ENCODE measurements at places on chromosomes 1 and 21.

DNA sequence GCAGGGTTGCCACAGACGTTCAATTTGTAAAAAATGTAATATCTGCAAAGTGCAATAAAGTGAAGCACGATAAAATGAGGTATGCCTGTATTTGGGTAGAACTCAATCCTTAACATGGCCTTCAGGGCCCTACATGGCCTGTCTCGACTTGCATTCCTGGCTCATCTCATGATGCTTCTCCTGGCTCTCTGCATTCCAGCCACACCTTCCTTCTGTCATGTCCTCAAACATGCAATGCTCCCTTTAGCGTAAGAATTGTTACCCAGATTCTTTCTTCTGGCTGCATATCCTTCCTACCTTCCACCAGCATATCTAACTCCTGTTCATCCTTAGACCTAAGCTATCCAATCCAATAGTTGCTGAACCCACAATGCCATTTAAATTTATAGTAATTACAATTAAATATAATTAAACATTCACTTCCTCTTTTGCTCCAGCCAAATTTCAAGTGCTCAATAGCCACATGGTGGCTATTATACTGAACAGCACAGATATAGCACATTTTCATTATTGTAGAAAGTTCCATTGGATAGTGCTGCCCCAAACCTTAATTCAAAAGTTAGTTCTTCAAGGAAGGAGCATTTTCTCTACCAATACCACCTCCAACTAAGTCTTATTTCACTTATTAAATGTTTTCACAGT, 32.6 kb downstream of the FGGY start:
- DNase-seq = no peak

DNA sequence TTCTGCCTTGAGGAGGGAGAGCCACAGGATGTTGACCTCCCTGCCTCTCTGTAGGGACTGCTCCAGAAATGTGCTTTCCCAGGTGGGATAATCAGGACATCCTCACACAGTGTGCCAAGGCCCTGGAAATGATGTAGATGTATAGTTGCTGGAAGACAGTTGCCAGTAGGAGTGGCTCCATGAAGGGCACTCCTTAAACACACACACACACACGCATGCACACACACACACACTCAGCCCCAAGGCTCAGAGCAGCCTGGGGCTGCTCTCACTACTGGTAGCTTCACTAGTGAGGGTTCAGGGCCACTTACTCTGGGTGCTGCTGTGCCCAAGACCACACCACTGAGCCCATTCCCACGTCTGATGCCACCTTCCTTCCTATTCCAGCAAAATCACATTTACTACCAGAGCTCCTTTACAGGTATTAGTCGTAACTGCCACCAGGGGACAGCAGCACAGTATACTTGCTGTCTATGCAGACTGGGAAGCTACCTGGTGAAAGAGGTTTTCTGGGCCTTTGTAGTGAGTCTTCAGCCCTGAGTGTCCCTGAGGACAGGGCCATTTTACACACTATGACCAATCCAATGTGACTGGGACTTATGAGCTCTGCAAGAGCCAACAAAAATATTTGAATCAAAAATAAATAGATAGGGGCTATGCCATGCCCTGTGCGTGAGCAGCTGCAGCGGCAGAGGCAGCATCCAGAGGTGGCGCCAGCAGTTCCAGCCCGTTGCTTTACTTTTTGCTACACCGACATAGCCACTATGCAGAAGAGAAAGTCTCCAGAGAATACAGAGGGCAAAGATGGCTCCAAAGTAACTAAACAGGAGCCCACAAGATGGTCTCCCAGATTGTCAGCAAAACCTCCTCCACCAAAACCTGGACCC, 15.0 kb downstream of the CRNN start:
- DNase-seq = no peak

DNA sequence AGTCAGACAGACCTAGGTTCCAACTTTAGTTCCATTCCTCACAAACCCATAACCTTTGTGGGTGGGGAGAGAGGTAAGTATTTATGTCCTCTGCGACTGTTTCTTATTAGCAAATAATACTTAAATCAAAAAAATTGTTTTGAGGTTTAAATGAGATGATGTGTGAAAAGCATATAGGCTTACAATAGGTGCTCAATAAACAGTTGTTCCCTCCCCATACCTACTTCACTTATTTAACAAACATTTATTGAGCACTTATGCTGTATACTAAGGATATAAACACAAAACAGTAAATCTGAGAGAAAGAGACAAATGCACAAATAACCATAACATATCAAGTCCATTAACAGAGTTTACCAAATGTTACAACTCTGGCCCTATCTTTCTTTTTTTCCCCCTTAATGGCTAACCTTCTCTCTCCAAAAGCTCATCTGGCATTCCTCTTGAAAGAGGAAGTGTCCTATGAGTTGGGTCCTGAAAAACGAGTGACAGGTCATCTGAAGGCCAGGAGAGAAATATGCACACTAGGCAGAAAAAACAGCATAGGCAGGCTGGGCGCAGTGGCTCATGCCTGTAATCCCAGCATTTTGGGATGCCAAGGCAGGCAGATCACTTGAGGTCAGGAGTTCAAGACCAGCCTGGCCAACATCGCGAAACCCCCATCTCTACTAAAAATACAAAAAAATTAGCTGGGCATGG, 10.3 kb downstream of the PIGM start:
- DNase-seq = no peak

DNA sequence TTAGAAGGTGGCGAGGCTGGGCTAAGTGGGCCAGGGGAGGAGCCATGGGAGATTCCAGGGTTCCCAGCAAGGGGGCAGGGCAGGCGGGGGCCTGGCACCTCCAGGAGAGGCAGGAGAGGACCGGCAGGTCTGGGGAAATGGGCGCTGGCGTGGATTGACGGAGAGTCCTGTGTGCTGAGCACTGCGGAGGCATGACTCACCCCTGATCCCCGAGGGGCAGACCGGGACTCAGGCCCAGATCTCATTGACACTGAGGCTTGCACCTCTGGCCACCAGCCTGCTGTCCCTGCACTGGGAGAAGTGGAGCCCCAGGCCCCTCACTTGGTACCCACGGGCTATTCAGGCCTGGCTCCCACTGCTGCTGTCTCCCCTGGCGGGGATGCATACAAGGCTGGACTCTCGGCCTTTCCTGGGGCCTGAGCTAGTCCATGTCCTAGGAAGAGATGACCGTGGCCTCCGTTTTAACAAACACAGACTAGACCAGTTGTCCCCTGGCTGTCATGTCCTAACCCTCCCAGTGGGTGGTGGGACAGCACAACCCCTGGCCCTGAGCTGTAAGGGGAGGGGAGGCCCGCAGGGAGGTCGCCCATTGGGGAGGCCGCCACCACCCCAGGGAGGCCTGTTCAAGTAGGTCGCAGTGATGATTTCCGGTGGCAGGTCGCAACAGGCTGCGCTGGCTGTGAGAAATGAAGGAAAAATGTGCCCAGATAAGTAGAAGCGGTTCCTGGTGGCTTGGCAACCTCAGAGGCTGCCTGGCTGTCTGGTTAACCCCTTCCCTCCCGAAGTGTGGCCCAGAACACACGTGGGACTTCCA, 39.7 kb downstream of the RIPK4 start:
- no peak for DNase-seq

- DNase-seq = no peak
Measured at GRCh38 chr21:26397545-26397944, 175.5 kb downstream of the CYYR1 start.

GRCh38 chr1:51910221-51911000, 31.9 kb upstream of the NRDC start:
- no peak for DNase-seq

DNA sequence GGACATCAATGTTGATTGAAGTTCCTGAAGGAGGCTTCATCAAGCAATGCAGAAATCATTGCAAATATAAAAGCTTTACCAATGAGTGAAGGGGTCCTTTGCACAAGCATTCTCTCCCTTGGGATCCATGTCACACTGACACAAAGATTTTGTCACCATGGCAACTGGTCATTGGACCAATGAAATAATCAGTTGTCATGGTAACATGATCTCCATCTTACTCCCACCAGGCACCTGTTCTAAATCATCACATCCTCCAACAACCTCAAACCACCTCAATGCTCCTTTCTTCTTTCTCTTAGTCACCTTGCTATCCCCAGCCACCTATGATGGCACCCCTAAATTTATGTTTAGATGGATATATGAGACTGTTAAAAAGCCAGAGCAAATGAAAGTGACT, 13.5 kb upstream of the FOXJ3 start:
- DNase-seq = no peak

DNA sequence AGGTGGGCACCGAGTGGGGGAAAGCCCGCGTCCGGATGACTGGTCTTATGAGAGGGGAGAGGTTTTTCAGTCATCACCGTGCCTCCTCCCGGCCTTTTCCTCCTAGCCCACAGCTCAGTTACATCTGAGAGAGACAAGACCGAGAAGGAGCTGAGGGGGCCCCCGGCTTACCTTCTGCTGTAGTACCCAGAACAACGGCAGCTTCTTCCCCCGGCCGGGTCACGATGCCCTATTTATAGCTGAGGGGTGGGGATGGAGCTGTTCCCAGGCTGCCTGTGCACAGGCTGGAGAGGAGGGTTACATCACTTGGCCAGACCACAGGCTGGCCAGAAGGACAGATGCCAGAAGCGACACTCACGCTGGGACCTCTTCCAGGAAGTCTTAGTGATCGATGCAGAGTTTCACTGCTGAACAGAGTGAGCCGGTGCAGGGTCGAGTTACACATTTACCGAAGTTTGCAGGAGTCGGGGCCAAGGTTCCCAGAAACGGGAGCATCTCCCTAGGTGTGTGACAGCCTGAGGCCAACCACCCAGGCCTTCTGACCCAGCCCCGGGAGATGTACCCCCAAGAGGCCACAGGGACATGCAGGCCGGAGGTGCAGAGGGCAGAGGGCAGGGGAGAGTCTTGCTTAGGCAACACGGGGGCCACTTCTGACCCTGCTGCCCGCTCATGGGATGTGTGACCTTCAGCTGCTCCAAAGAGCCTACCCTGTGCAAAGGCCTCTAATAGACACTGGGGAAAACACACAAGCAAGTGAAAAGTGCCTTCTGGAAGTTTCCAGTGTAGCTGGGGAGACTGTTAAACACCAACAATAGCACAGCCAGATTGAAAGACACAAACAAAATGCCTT, at the start of gene AGT:
AGT (minus strand) TSS at position 208 of the 850 bp plus-strand sequence. CDS start 3,299 bp downstream, outside the sequence.
- no peak for DNase-seq

DNA sequence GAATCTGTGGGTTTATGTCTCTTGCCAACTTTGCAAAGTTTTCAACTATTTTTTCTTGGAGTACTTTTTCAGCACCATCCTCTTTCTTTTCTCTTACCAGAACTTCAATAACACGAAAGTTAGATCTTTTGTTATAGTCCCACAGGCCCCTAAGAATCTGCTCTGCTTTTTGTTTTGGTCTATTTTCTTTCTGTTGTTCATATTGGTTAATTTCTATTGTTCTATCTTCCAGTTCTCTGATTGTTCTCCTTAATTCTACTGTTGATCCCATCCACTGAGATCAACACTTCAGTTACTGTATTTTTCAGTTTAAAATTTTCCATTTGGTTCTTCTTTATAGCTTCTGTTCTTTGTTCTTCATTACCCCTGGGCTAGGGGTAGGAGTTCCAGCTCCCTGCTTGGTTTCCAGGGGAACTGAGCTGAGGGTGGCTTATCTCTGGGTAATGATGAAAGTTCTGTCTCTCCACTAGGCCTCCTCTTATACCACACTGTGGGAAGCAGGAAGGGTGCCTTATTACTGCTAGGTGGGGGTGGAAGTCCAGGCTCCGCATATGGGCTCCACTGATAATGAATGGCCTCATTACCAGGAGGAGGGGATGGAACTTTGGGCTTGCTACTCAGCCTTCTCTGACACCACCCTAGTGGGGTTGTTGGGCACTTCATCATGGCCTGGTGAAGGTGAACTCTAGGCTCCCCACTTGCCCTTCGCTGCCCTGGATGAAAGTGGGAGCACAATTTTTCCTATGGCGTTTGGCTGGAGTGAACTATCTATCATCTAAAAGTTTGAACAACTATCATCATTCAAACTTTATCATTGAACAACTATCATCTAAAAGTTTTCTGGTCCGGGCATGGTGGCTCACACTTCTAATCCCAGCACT, 39.3 kb downstream of the NAV1 start:
- DNase-seq = no peak

- no peak for DNase-seq
Measured at GRCh38 chr1:230598745-230599144, 43.5 kb upstream of the COG2 start.

DNA sequence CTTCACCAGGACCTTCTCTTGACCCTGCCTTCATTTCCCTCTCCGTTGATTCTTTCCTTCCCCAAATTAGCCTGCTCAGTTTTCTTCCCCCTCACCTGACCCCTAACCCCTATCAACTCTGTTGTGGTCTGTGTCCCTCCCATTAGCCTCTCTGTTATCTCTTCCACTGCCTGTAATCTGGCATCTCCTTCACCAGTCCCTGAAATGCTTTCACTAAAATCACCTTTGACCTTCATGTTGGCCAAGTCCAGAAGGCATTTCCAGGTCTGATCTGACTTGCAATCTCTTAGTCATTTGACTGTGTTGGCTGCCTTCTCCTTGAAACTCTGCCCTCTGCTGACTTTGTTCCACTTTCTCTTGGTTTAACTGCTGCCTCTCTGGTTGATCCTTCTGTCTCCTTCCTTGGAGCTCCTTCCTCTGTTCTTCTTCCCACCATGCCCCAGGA, 28.2 kb downstream of the ATP8B2 start:
- DNase-seq = no peak

DNA sequence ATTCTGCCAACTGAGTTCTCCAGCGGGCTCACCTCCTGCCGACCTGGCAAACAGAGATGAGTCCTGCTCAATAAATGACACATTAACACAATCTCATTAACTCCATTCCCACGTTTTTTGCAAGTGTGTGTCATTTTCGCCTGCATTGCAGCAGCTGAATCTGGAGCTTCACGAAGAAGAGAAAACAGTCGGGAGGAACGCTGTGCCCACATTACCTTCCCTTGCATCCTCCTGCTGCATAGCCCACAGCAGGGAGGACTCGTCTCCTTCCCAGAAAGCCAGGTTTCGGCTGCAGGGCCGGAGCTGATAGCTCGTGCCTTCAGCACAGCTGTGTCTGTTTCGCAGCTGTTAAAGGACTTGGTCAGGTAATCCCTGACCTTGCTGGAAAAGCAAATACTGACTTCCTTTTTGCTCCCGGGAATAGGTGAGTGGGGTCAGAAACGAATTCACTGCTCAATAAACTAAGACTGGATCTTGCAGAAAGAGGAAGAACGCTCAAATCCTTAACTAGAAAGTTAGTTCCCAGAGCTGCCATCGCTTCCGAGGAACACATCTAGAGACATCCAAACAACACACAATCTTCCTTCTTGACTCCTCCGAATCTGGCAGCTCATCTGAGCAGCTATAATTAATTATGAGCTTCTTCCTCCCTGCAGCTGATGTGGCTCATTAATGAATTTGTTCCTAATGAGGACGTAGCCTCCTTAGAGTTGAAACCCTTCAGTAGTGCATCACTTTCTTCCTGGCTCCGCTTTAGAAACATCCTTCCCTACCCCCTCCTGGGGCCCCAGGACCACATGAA, 33.0 kb downstream of the KANK4 start:
- DNase-seq = no peak

- no peak for DNase-seq
Measured at GRCh38 chr1:229379846-229380245, 37.0 kb upstream of the CCSAP start.

GRCh38 chr1:195664628-195665027, 943.6 kb downstream of the KCNT2 start:
- no peak for DNase-seq

Measured in H1 (cell line).